ENCODE measurements at places on chromosomes 2 and 18. TPM values are rescaled to one million over a fixed set of nuclear protein-coding genes. Genes with fewer than 3 reads are reported as not detected.

BMP10 gene
- total RNA-seq = not detected

UGT1A8 gene
- not detected for total RNA-seq

CDK15 gene
- 2.0 TPM for total RNA-seq

PCBP1 gene
- total RNA-seq = 220 TPM

TXNDC2 gene
- total RNA-seq = 0.33 TPM

LIPG gene
- not detected for total RNA-seq

PXDN gene
- total RNA-seq = 81.6 TPM

ANO7 gene
- total RNA-seq = 0.32 TPM

LHCGR gene
- 4.6 TPM for total RNA-seq

FKBP1B gene
- total RNA-seq = 11.2 TPM

SCN9A gene
- 7.8 TPM for total RNA-seq

SLC38A11 gene
- total RNA-seq = 3.8 TPM

CD8B2 gene
- 0.13 TPM for total RNA-seq

- no peak for DNase-seq
Measured at GRCh38 chr18:45654677-45655076, 39.4 kb downstream of the SLC14A2 start.

DNA sequence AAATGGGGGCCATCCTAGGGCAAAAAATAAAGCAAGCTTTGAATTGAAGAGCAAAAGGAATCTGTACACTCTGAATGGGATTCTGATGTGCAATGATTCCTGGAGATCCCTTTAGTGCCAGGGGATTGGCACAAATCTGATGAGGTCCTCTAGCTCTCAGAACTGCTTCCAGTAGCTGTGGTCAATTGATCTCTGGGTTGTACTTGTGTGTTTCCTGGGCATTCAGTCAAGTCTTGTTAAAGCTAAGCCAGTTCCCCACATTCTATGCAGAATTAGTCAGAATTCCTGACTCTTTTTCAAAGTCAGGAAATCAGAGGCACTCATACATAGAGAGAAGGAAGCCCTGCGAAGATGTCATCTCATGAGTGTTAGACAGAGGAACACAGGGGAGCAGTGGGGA, 161.3 kb downstream of the DNER start:
- DNase-seq = no peak

DNA sequence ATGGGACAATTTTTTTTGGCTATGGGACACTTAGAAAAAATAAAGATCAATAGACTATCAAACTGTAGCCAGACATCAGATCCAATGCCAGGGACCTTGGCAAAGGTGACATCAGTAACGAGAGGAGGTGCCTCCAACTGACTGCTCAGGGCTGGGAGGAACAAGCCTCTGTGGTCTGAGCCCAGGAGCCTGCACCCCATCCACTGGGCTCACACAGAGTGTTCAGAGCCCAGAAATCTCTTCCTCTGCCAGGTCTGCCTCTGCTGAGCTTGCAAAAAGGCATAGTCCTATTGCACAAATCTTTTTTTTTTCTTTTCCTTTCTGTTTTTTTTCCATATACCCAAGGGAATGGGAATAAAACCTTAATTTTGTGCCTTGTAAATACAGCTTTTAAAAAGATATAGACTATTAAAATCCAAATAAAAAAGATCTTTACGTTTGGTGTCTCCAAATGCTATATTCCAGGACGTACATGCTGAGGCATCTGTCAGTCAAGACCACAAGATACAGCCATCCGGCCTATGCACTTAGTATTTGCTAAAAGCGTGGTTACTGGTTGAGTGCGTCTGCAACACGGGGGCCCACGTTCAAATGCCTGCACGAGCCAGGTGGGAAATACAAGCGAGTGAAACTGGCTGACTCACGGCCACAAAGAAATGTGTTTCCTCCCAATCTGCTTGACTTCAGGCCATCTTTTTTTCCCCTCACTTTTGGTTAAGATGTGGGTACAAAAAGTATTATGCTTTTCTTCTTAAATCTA, 7.8 kb upstream of the ARHGAP25 start:
- DNase-seq = no peak

DNA sequence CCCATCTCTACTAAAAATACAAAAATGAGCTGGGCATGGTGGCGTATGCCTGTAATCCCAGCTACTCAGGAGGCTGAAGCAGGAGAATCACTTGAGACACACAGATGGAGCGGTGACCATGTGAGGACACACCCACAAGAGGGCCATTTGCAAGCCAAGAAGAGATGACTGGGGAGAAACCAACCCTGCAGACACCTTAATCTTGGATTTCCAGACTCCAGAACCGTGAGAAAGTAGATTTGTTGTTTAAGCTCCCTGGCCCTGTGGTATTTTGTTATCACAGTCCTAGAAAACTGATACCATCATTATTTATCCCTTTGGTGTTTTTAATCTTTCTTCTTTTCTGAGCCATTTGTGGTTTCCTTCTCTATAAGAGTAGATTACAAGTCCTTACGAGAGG, 88.6 kb upstream of the ID2 start:
- DNase-seq = no peak

GRCh38 chr2:202158796-202159195, 79.6 kb downstream of the SUMO1 start:
- DNase-seq = no peak

DNA sequence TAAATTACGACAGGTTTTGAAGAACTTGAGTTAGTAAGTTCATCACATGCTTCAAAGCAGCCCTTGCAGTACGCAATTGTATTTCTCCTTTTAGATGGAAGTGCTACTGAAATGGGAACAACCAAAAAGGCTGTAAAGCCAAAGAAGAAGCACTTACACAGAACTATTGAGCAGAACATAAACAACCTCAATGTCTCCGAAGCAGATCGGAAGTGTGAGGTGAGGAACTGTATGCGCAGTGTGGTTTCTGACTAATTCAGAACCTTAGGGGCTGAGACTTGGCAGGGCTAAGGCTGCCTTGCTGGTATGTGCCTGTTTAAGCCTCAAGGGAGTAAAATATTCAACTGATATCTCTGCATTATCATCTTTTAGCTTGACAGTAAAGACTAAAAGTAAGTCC, 8.4 kb downstream of the NCAPH start:
- DNase-seq = no peak

GRCh38 chr2:210814251-210815025, 258.0 kb downstream of the CPS1 start:
- no peak for DNase-seq

DNA sequence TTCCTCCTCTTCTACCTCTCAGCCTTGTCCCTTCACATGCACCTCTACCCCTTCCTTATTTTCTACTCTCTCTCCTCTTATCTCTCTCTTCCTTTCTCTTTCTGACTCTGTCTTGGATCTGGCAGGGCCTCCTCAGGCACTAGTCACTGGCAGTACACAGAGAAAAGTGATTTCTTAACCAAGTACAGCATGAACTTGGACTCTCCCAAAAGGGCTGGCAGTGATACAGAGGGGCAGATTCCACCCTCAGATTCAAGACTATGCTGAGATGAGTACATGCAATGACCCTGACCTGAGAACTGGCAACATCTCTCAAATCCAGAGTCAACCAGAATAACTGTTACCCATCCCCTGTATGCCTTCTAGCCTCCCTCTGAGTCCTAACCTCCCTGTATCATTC, 4.3 kb downstream of the AOX1 start:
- no peak for DNase-seq

DNA sequence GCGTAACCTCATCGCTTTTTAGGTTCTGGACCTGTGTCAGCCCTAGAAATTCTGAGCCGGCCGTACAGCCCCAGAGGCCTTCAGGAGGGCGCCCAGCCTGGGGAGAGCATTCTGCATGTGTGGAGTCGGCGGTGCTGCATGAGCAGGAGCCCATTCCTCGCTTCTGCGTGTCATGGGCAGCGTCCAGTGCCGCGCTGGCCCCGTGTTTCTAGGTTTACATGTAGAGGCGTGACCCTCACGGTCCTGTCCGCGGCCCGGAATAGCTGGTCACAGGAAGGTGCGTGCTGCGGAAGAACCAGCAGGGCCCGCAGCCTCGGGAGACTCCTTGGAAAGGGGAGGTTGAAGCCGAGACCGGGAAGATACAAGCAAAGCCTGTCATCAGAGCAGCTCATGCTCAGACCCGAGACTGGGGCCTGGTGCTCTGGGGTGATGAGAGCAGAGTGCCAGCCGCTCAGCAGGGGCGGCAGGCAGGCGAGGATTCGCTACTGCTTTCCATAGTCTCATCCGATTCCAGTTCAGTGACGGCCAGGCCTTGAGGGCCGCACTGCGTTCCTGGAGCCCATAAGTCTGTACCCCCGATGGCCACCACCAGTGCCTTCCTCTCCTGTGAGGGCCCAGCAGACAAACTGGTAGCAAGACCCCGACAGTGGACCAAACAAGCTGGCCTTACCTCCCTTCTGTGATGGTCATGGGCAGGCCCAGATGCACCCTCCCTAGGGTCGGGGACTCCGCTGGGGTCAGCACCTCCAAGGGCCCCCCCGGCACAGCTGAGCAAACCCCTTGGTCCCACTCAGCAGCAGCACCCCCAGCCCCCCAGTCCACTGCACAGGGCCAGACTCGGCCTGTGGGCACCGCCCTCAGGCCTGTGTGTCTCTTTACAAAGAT, 15.6 kb upstream of the NFATC1 start:
- no peak for DNase-seq

DNA sequence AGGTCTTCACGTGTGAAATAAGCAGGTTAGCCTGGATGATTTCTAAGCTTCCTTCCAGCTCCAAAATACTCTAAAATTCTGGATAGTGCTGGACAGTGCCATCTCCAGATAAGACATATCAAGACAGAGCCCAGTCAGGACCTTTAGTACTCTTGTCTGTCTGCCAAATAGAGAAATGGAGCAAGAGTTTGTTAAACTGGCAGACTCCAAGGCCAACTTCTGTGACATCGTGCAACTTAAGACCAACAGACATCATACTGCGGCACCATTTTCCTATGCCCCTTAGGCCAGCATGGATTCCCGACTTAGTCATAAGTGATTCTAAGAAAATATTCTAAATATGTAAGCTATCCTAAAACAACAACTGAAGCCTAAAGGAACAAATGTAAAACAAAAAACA, 118.6 kb downstream of the RBMS1 start:
- no peak for DNase-seq

DNA sequence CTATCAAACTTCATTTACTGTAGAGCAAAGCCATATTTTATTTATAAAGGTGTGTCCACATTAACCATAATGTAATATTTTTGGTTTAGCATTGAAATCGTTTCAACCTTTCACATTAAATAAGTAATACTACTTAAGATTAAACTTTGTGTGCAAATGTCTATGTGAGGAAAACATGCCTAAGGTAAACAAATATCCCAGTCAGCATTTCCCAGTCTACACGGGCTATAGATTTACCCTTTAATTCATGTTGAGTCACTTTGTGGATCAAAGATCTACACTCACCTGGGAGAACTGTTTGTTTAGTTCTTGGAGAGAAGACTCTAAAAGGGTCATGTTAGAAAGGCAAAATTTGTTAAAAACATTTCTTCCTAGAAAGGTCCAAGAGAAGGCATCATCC, 89.1 kb downstream of the ABCA12 start:
- no peak for DNase-seq

DNA sequence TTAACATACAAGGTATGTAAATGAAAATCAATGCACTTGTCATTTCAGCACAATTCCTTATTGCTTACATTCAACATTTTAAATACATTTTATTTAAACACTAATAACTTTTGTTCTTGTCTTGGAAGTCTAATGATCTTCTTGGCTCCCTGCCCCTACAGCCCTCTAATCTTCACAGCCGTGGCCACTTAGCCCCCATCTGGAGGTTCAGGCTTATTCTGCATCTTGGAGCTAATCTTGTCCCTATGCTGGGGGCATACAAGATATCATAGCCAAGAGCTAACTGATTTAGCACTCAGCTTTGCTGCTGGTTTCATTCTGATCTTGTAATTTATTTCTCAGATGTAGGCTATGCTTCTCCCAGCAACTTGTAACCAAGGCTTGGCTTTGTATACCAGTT, 140.8 kb downstream of the TMEFF2 start:
- no peak for DNase-seq

- no peak for DNase-seq
Measured at GRCh38 chr2:189770590-189771322, 8.2 kb upstream of the OSGEPL1 start.

- DNase-seq = no peak
Measured at GRCh38 chr2:181876614-181877063, 14.9 kb upstream of the ITPRID2 start.

GRCh38 chr2:67055387-67056304, 341.5 kb upstream of the ETAA1 start:
- no peak for DNase-seq

GRCh38 chr2:231687133-231687852, 21.0 kb upstream of the PTMA start:
- DNase-seq = no peak

- DNase-seq = no peak
Measured at GRCh38 chr2:240302041-240302440, 133.4 kb upstream of the GPC1 start.

DNA sequence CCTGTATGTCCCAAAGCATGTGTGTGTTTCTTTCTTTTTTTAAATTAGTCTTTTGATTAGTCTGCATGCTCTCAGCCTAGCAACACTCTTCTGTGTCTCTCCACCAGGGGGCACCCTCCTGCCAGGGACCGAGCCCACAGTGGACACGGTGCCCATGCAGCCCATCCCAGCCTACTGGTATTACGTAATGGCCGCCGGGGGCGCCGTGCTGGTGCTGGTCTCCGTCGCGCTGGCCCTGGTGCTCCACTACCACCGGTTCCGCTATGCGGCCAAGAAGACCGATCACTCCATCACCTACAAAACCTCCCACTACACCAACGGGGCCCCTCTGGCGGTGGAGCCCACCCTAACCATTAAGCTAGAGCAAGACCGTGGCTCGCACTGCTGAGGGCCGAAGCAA, 93.8 kb downstream of the NRP2 start:
- no peak for DNase-seq

DNA sequence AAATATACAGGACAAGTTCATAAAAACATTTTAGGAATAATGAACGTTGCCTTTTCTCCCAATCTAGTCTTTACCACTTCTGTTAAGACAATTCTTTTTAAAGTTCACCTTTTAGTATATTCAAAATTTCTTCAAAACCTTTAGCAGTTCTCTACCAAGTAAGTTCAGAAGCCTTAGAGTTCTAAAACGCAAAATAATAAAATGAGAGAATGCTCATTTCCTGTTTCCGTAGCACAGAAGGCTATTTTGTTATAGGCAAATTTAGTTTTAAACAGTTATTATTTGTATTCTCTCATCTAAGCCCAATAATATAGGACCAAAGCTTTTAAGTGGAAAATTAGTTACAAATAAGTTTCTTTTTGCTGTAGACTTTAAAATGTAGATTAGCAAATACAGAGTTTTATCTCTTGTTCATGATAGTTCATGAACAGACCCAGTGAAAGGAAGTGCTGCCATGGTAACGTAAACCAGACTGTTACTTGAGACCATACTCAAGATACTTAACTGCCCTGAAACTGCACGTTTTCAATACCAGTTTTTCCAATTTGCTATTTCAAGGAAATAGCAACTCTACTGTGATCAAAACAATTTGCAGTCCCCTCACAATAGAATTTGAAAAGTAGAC, 173.1 kb upstream of the STON1 start:
- no peak for DNase-seq

GRCh38 chr2:176834226-176834625, 378.4 kb upstream of the HNRNPA3 start:
- DNase-seq = no peak

GRCh38 chr2:236636714-236637470, 67.3 kb downstream of the ACKR3 start:
- DNase-seq = no peak

GRCh38 chr2:219851801-219852481, 224.5 kb downstream of the SLC4A3 start:
- no peak for DNase-seq

- DNase-seq = no peak
Measured at GRCh38 chr2:234245945-234246344, 195.4 kb downstream of the SPP2 start.
